GF-D8 (cell line): ENCODE measurements at places on chromosomes 13 and 19.
A peak's percentile ranks its signal among the peaks of the same experiment; 100 is the strongest.

DNA sequence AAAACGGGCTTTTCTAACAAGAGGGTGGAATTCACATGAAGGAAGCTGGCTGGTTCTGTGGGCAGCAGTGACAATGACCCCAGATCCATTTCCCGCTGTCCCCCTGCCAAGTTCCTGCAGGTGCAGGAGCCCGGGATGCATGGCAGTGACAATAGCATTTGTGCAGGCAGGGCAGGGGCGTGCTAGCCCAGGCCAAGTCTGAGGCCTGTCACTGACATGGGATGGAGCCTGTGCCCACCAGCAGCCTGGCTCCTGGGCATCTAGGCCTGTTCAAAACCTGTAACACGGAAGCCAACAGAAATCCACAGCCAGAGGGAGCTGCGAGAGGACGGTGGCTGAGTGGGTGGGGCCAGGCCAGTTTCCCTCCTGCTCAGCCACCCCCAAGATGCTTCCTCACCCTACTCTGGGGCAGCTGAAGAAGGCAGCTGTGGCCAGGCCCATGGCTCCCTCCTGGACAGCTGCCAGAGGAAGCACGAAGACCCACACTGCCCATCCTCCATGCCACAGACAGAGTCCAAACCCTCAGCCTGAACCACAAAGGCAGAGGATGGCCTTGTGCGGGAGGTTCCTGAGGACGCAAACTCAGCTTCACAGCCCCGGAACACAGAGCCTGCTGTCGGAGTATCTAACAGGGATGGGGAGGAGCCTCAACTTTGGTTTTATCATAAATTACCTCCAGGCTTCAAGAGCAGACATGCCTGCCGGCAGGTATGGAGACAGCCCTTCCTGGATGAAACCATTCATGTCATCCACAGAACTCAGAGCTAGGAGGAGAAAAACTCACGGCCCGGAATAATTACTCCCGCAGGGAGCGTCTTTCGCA is 74.0 kb downstream of the CEBPG start:
- peak; percentile 21 for DNase-seq

DNA sequence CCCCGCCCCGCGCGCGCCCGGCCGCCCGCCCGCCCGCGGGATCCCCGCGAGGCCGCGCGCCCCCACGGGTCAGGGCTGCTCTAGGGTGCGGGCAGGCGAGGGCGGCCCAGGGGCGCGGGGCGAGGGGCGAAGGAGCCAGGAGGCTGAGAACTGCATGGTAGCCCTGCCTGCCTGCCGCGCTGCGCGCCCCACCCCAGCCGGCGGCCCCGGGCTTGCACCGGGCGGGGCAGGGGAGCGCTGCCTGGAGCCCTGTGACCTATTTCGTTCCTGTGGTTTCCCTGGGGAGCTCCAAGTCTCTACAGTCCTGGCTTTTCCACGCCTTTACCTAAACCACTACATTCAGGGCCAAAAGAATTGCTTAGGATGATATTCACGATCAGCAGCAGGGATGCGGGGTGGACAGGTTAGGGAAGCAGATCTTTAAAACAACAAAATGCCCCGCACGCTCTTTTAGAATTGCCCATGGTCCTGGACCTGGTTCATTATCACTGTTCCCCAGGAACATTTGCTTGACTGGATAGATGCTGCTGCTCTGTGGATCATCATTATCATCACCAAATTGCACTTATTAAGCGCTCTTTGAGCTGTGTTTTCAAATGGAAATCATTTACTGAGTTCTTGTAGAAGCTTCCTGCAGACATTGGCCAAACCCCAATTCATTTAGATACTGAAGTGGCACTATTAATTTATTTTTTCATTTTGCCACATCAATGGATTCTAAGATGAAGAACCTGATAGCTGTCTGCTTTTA is 421 bp upstream of the GPR12 start:
- DNase-seq: no peak

- no peak for DNase-seq
These were observed 10.3 kb downstream of the SERP2 start for GRCh38 chr13:44383945-44384344.

GRCh38 chr13:75651013-75651412 is 14.9 kb downstream of the LMO7 start:
- no peak for DNase-seq

DNA sequence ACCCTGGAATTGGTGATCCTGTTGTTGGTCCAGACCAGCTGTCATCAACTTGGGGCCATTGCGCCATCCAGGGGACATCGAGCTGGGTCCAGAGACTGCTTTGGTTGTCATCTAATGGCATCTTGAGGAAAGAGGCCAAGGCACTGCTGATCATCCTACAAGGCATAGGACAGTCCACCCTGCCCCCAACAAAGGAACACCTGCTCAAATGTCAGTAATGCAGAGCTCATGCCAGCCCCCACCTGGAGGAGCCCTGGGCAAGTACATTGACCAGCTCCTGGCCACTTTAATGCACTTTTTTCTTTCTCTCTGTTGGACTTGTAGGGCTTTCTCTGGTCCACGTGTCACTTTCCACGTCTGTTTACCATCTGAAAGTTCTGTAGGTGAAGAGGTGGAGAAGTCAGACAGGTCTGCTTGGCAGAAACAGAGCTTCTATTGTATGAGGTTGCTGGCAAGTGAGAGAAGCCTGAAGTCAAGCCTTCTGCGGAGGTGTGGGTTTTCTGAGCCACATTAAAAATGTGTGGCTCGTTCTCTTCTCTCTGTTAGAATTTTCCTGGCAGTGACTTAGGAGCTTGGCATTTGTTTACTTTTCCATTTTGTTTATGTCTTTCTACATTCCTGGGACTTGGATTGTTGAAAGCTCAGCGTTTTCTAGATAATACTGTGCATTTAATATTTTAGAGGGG is 124.0 kb upstream of the RNF113B start:
- no peak for DNase-seq

GRCh38 chr19:18939922-18940768 is 872 bp downstream of the HOMER3 start:
- DNase-seq: peak; percentile 10
